ENCODE measurements at places on chromosomes 3 and 15. TPM values are rescaled to one million over a fixed set of nuclear protein-coding genes. Genes with fewer than 3 reads are reported as not detected.
A peak's percentile ranks its signal among the peaks of the same experiment; 100 is the strongest.

Gene CPNE9
- total RNA-seq: not detected

Gene PCLAF
- 274 TPM for total RNA-seq

Gene SLC9C1
- total RNA-seq: not detected

GRCh38 chr3:74139648-74140047 is 474.8 kb downstream of the CNTN3 start:
- DNase-seq: no peak

DNA sequence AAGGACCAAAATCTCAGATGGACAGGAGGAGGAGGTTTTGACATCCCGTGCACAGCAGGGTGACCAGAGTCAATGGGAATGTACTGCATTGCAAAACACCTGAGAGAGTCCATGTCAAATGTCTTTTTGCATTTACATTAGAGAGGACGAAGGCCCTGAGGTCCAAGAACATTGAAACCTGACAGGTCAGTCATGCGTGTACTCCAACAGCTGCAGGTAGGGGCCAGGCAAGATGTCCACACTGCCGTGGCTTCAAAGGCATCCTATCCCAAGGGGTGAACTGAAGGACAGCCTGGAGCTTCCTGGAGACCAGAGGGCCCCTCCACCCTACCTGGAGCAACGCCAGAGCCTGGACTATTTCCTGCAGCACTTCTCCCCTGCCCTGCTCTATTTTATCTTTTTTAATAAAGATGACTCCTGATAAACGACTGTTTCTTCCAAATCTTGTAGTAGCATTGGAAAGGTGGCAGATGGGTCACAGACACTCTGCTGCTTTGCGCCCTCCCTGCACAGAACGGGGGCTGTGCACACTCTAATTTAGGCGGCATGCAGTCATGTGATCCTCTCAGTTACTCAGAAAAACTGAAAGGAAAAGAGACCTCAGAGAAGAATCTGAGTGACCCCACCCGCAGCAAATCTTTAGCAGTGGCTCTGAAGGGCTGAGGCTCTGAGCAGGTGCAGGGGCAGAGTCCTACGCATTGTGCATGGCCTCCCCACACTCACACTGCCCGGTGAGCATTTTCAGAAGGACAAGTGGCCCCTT is 68.2 kb downstream of the HMCES start:
- no peak for DNase-seq

GRCh38 chr15:43791993-43792760 is at the start of gene SERF2:
TSS of gene SERF2 (plus strand) at chr15:43792320. CDS start at chr15:43792377, 57 bp downstream.
- peak; percentile 99 for DNase-seq
